ENCODE measurements at places on chromosomes 6 and 20.

- DNase-seq = no peak
Observed at GRCh38 chr20:5977223-5977622, 26.8 kb downstream of the MCM8 start.

GRCh38 chr6:32327103-32327502, 44.6 kb downstream of the TSBP1 start:
- no peak for DNase-seq

DNA sequence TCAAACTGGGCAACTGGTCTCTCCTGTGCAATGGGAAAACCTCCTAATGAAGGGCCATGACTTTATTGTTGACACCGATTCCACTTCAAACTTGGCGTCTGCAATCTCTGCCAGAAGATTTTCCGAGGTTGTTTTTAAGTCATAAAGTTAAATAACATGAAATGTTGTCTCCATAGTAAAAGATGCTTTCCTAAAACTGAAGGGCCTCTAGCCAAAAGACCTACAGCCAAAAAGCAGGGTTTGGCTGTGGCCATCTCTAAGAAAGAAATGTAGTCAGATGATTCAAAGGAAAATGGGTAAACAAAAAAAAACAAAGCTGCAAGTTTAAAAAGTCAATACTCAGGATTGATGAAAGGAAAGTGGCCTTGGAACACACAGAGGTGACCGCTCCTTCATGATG, 14.1 kb downstream of the CD93 start:
- no peak for DNase-seq

- no peak for DNase-seq
Observed at GRCh38 chr6:97702248-97702647, 419.2 kb upstream of the MMS22L start.

GRCh38 chr6:113920663-113921267, 50.2 kb downstream of the HDAC2 start:
- no peak for DNase-seq

DNA sequence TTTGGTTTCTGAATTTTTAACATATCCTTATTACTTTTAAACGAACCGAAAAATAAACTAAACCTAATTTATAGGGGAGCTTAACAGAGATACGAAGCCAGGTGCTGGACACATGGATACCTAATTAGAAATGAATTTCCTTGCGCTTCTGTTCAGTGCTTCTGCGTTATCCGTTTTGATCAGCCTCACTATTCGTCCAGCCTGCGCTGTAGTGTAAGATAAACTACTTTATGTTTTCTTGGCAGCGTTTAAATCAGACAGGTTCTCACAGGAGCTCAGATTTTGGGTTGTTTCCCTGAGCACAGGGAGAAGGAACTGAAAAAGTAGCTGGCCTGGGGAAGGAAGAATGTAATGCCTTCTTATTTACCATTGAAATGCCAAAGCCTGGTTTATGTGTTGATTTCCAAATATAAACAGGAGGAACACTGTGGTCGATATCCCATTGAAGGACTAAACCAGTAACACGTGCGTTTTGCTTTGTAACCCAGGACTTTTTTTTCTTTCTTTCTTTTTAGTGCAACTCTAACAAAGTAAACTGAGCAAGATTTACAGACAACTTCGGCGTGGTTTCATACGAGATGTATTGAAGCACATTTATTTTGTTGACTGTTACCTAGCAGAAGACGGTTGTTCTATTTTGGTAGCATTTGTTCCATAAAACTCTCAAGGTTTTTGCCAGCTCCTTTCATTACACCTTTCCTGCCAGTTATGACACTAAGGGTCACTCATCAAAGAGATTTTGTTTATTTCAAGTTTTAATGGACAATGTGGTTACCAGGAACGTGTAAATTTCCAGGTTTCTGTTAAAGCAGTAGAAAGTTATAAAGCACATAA, 214.8 kb upstream of the HEY2 start:
- DNase-seq = no peak

DNA sequence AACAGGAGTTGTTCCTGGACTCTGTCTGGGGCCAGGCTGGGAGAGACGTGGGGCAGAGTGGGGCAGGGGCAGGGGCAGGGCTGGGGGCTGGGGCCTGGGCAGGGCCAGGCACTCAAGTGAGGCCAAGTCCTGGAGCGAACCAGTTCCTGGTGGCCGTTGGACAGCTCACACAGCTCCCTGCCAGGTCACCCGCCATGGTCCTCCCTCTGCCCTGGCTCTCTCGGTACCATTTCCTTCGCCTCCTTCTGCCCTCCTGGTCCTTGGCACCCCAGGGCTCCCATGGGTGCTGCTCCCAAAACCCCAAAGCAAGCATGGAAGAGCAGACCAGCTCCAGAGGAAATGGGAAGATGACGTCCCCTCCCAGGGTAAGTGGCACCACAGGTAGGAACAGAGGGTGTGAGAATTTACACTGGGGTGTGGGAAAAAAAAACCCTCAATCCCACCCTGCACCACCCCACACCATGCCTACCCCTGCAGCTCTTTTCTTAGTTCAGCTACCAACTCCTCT, at the start of gene MCCD1:
MCCD1 (plus strand) TSS at position 142 of the 508 bp plus-strand sequence; CDS start at position 195, 53 bp downstream.
- no peak for DNase-seq

DNA sequence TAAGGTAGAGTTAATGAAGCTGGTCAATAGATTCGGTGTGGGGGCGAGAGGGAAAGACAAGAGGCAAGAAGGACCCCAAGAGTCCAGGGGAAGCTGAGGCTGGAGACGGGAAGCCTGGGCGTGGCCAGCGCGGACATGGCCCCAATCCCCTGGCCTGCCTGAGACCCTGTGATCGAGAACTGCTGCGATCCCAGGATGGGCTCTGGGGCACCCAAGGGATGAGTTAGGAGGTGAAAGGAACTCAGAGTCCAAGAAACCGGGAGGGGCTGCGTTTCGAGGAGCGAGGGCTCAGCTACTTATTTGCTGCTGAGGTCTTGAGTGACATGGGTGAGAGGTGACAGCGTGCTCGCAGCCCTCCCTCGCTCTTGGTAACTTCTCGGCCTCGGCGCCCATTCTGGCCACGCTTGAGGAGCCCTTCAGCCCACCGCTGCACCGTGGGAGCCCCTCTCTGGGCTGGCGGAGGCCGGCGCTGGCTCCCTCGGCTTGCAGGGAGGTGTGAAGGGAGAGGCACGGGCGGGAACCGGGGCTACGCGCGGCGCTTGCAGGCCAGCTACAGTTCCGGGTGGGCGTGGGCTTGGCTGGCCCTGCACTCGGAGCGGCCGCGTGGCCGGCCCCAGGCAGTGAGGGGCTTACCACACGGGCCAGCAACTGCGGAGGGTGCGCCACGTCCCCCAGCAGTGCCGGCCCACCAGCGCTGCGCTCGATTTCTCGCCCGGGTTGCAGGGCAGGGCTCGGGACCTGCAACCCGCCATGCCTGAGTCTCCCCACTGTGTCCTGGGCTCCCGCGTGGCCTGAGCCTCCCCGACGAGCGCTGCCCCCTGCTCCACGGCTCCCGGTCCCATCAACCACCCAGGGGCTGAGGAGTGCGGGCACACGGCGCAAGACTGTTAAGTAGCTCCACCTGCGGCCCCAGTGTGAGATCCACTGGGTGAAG, 58.2 kb downstream of the IRF4 start:
- no peak for DNase-seq

GRCh38 chr6:73050706-73051105, 174.6 kb downstream of the KHDC1L start:
- no peak for DNase-seq

- DNase-seq = no peak
Observed at GRCh38 chr6:15824811-15825210, 162.0 kb upstream of the DTNBP1 start.

- DNase-seq = no peak
Observed at GRCh38 chr6:5592886-5593519, 331.7 kb downstream of the FARS2 start.

DNA sequence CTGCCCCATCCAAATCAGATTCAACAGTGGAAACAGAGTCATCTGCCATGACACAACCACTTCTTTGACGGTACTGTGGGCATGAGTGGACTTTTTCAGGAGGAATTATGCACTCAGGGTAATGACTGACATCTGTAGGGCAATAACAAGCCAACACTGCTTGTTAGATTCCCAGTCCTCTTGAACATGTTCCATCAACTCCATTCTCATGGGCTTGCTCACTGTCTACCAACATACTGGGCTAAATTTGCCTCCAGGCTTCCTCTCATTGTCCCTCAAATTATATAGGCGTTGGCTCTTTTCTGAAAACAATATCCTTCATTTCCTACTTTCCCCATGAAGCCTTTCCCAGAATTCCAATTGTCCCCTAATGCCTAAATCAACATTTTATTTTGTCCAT, 43.1 kb downstream of the ANKEF1 start:
- DNase-seq = no peak

DNA sequence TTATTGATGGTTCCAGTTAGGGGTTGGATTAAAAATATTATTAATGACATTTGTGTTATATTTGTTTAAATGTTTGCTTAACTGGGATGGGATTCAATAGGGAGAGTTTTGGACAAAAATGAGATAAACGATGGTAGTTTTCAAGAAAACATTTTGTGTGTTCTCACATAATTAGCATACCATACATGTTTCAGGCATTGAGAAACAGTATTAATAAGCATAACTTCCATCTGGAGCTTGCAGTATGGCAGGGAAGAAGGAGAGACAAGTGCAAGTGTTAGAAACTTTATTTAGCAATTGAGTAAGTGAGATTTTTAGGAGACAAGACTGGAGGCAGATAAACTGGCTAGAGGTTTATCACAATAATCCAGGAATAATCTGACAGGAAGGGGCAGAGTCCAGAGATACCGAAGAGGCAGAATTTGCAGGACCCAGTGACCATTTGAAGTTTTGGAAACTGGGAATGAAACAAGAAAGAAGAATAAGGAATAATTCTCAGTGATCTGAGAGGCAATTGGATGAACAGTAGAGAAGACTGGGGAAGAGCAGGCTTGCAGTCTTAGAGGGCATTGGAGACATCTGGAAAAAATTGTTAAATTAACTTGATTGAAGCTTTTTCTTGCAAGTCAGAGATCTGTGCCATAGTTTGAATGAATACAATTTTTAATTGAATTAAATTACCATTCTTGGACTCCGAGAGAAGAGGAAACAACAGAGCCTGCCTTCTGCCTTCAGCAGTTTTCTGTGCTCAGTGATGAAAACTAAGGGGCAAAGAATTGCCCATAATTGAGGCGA, 73.0 kb upstream of the PTCHD4 start:
- DNase-seq = no peak

DNA sequence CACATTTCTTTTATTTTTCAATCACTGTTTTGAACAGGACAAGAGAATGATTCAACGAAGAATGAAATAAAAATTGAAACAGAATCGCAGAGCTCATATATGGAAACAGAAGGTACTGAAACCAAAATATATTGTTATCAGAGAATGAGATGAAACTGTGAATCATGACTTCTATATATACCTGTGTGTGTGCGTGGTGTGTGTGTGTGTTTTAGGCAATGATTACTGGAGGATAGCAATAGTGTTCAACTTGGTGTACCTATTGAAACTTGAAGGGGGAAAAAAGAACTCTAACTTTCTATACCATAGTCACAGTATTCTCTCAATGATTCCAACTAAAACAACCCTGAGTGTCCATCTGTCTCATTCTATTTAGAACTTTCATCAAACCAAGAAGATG, 586.6 kb downstream of the KIF16B start:
- DNase-seq = no peak

GRCh38 chr6:135604035-135604860, 106.7 kb upstream of the AHI1 start:
- no peak for DNase-seq

DNA sequence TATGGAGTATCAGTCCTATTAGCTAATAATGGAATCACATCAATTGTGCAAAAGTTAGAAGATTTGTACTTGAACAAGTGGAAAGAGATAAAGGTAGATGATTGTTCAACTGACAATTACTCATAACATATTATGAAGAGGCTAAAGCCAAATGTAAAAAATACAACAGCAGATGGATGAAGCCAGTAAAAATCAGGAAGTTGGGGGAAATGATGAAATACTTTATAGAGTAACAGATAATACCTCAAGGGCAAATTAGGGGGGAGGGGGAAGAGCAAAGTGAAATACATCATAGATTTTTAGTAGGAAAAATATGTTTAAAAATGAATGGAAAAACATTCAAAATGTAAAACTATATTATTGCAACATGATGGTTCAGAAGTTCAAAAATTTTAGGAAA, 114.0 kb downstream of the PDSS2 start:
- no peak for DNase-seq

- no peak for DNase-seq
Observed at GRCh38 chr6:157152556-157152955, 170.8 kb downstream of the TMEM242 start.

- no peak for DNase-seq
Observed at GRCh38 chr6:129280293-129280644, 397.3 kb downstream of the LAMA2 start.

DNA sequence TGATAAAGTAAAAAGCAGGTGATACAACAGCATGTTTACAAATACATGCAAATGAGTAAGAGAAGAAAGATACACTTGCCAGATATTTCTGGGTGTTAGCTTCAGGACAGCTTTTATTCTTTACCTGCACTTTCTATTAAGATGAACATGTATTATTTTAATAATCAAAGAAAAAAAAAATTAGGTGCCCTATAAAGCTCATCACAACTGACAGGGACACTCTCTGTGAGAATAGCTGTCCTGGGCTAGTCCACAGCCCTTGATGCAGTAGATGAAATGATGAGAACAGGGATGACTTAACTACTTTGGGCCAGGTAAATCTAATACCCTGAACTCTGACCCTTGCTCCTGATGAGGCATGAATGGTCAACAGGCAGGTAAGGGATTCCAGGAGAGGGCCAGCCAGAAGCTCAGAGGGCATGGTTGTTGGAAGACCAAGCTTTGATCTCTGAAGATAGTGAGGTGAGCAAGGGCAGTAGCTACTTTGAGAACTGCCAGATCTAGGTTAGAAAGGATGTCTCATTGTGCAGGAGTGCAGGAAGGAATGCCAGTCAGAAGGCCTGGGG, 15.6 kb downstream of the NSFL1C start:
- DNase-seq = no peak

GRCh38 chr20:45254383-45255262, at the start of gene SLPI:
SLPI (minus strand) TSS chr20:45254564; CDS start chr20:45254543, 21 bp downstream.
- no peak for DNase-seq

DNA sequence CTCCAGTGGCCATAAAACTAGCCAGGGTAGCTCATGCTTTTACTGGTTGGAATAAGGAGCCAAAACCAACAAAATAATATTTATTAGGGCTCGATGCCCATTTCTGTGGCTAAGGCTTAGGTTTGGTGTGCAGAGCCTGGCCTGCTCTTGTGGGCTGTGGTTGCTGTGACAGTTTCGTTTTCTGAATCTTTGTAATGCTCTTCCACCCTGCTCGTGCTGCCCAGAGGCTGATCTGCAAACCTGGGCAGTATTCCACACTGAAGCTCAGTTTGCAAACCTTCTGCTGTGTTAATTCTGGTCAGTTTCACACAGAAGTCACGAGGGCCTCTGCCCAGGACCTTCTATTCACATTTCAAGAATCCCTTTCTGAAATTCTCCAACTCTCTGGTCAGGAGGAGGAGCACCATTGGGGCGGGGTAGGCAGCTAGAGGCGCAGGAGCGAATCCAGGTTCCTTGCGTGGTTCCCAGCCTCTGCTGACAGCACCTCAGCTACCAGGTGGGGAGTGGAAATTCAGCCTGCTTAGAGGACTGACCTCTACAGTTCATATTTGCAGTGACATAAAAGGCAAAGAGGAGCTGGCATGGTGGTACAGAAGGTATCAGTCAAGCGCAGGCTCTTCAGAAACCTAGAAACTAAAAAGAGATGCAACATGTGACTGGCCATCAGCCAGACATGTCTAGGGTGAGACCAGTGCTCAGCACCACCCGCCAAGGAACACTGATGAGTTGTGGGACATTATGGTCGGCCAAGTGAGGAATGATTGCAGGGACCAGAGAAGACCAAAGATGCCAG, 14.3 kb upstream of the C20orf144 start:
- DNase-seq = no peak

All from activated CD4-positive, alpha-beta T cell treated with anti-CD3 and anti-CD28 coated beads for 4 hours (primary cell).